ENCODE measurements at places on chromosomes 13 and 19. TPM values are rescaled to one million over a fixed set of nuclear protein-coding genes. Genes with fewer than 3 reads are reported as not detected.

The NOVA2 gene
- not detected for total RNA-seq

The TUBA3C gene
- not detected for total RNA-seq

DNA sequence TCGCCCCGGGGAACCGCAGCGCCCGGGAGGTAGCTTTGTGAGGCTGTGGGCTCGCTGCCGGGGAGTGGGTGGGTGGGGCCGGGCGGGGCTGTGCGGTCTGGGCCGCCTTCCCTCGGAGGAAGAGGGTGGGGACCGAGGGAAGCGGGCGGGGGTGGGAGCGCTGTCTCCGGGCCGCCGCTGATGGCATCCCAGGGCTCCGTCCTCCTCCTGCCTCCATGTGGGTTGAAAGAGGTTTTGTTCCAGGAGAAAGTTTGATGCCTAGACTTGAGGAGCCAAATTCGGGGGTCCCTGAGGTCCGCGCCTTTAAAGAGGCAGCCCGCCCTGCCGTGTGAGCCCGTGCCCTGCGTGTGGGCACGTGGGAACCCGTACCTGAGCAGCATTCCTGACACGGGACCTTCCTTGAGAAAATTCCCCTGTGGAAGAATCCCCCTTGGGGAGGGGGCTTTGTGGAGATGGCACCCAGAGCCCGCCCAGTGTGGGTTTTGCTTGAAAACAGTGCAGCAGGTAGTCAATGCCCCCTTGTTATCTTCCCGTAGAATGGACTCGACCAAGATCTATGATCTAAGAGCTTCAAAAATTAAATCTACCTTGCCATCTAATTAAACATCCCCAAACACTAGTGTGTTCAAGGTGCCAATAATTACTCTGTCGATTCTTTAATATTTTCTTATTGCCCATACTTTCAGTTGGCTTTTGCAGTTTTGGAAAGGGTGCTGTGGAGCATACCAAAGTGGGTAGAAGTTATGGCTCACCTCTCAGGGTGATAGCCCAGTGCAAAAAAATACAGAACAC lies 107.8 kb downstream of the RXFP2 start:
- no peak for DNase-seq

DNA sequence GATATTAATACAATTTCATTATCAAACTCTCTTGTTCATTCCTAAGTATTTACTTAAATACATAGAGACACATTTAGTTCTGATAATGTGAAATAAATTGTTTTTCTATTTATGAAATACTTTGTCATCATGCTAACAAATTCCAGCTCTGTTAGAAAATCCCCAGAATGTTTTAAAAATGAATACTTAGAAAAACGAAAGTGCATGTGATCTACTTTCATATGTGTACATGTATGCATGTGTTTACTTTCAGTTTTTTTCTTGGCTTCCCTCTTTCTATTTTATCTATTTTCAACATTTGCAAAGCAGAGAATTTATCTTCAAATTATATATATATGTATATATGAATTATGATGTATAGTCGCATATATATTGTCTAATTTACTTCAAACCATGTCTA lies 1110.0 kb upstream of the PCDH20 start:
- no peak for DNase-seq

GRCh38 chr13:67726979-67727378 lies 496.8 kb upstream of the PCDH9 start:
- no peak for DNase-seq

The GDF15 gene
- total RNA-seq: not detected

The KLK15 gene
- total RNA-seq: not detected

The TMEM145 gene
- total RNA-seq: 0.78 TPM
